NCI-H2227 treated with DMSO at 0.1 percent for 48 hours (cell line): ENCODE measurements at places on chromosomes 1 and 21.
A peak's percentile ranks its signal among the peaks of the same experiment; 100 is the strongest.

- peak; percentile 63 for DNase-seq
Measured at GRCh38 chr21:8989261-8989711, 1532.1 kb upstream of the TPTE start.

- no peak for DNase-seq
Measured at GRCh38 chr1:235892734-235893413, 26.2 kb upstream of the LYST start.

- no peak for DNase-seq
Measured at GRCh38 chr1:210685295-210685650, 356.6 kb downstream of the HHAT start.

DNA sequence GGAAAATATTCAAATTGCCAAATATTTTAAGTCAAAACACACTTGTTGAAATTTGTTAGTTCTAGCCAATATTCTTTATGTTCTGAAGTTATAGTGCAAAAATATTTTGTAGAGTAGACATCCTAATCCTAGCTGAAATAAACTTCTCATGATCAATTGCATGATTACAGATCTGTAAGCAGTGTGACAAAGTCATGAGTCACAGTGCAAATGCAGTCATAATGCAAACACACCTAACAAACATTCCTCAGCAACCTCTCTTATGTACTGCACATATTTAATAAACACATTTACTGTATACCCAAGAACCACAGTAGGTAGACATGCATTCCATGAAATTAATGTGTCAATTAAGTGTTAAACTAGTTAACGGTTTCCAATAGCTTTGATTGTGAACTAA, 1857.4 kb downstream of the NCAM2 start:
- no peak for DNase-seq

DNA sequence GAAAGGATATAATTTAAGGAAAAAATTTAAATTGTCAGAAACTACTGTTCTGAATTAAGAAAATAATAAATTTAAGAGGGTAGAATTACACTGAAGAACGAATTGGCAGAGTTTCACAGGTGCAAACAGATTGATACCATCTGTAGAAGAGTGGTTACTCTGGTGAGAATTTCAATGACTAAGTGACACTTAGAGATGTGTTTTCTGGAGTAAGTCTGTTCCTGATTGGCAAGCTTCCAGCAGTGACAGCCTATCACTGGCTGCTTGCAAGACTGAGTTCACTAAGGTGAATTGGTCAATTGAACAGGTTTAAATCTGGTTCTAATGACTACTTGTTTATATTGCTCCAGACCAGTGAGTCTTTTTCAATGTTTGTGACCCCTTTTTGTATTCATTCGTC, 838.2 kb upstream of the RGS18 start:
- DNase-seq: no peak

- no peak for DNase-seq
Measured at GRCh38 chr21:38718481-38718880, 87.2 kb upstream of the ETS2 start.

DNA sequence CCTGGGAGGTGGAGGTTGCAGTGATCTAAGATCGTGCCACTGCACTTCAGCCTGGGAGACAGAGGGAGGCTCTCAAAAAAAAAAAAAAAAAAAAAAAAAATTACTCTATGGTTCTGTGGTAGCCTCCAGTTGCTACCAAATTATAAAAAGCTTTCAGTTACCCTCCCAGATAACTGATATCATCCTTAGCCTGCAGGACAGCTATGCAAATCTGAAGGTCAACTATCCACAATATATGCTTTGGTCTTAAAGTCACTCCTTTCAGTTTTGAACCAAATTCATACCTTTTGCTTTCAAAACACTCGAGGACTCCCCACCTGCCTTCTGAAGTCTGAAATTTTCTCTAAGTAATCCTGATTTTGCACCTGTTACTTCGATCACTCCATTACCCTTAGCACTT, 3.1 kb downstream of the MIXL1 start:
- DNase-seq: no peak

- DNase-seq: no peak
Measured at GRCh38 chr1:246786606-246787238, 62.5 kb downstream of the SCCPDH start.

DNA sequence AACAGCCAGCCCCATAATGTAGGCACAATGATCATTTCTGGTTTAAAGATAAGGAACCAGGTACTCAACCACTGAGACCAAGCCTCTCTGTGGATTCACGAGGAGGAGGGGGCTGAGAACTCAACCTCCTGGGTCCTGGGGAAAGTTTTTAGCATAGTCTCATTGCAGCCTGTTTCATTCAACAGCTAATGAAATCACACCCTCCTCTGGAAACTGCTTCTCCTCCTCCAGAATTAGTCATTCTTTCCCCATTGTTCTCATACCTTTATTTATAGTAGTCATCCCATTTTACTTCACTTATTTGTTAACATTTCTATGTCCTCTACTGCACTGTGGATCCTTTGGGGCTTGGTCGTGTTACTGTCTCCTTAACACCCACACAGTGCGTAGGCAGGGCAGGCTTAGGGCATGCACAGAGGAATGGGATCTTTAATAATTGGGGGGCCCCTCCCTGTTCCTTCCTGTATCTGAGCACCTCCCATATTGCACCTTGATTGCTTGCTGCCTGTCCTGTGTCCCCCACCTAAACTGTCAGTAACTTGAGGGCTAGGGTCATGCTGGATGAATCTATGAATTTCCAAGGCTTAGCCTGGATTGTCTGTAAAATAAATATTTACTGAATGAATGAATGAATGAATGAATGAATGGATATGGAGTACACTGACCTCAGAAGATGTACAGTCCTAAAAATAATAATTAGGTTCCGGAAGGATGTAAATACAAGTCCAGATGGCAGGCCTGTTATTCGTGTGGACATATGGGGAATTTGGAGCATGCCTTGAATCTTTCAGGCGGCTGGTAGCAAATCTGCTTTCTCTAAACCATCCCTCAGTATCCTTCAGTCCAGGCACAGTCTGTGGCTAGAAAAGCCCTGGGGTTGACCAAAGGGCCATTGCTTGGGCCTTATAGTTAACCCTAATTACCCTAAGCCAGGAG, 153.8 kb upstream of the HMGB4 start:
- DNase-seq: no peak

- no peak for DNase-seq
Measured at GRCh38 chr1:31791131-31791858, 24.5 kb downstream of the SPOCD1 start.
